NCI-H446 (cell line): ENCODE measurements at places on chromosomes 2 and 18.

DNA sequence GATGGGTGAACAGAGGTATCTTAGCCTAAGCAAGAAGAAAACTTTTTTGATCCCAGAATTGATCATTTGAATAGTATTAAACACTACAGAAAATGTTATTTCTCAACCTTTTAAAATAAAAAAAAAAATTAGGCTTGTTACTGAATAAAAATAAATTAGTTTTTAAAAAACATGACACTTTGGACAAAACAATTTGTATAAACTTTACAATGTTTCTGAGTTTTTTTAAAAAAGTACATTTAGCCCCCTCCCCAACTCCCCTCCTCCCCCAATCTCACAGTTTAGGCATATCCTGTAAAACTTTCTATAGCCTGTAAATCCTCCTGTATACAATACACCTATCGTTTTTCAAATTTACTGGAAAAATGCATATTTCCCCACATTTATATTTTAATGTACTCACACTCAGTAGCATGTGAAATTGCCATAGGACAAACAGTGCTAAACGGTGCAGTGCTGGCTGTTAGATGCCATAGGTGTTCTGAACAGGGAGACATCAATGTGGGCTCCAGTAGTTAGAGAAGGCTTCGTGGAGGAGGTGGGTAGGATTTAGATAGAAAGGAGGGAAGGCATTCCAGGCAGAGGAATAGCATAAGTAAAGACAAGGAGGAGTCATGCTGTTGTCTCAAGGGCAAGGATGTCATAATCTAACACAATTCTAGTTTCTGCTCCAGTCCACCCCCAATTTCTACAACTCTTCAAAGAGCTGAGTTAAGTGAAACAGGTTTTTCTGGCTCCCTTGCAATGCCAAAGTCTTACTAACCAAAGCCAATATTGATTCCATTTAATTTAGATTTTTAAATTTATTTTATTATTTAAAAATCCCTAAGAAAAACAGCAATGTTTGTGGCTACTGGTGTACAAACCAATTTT is 50.9 kb downstream of the SP3 start:
- no peak for DNase-seq

DNA sequence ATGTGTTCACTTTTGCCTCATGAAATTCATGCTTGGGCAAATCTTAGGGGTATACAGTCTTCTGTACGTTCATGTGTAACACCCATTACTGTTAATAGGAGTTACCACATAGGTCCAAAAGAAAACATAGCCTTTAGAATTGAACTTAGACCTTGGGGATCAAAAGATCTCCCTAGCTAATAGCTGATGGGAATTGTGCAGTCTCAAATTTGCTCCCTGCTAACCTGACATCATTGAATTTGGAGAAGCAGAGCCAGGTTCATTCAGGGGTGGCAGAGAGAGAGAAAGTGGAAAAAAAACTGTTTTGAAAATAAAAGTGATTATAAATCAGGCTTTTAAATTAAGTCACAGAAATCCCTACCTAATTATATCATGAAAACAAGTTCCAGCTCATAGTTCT is 28.0 kb upstream of the PPP3R1 start:
- no peak for DNase-seq

DNA sequence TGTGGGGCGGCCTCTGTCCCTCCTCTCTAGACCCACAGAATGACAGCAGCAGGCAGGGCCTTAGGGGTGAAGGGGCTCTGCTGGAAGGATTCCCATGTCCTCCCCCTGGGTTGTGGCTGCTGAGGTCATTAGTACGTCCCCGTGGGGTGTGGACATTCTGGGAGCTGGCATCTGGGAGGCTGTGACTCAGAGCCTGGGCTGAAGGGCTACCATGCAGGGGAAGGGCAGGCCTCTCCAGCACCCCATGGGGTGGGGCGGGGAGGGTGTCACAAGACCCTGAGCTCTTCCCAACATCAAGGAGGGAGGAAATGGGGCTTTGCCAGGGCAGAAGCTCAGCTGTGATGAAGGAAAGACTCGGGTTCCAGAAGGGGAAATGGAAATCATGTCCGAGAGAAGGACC is 105.8 kb upstream of the SMAD2 start:
- no peak for DNase-seq

- no peak for DNase-seq
Observed at GRCh38 chr2:113157897-113158753, 15.6 kb upstream of the PSD4 start.

GRCh38 chr2:168622559-168622958 is 166.5 kb downstream of the CERS6 start:
- DNase-seq, result no peak

DNA sequence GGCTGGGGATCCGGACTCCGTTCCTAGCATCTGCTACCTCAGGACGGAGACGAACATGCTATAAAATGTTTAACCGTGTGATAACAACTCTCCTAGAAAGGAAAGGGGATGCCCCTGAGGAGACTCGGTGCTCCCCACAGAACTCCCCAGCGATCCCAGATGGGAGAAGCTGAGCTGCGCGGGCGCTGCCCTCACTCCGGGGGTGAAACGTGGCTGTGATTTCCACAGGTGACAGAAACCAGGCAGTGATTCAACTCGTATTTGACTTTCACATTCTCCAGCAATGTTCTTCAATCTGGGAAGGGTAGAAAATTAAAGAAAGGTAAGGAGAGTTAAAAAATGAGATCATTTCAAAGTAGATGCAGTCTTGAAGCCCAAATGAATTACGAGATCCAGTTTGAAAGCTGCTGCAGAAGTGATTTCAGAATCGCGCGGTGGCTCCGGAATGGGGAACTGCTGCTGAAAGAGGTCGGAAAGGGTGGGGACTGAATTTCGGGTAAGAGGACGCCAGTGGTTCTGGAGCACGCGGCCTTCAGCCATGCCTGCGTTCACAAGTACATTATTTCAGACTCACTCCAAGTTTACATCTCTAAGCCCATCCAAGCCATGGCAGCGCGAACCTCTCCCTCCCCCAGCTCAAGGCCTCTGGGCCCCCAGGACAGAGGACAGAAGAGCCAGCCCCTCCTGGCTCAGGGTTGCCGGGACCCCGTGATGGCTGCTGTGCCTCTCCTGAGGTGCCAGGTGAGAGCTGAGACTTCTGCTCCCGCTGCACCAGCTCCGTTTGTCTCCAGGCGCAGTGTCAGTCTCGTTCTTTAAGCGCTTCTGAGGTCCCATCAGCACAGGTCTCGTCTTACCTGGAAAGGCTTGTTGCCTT is 39.5 kb downstream of the ADNP2 start:
- no peak for DNase-seq

DNA sequence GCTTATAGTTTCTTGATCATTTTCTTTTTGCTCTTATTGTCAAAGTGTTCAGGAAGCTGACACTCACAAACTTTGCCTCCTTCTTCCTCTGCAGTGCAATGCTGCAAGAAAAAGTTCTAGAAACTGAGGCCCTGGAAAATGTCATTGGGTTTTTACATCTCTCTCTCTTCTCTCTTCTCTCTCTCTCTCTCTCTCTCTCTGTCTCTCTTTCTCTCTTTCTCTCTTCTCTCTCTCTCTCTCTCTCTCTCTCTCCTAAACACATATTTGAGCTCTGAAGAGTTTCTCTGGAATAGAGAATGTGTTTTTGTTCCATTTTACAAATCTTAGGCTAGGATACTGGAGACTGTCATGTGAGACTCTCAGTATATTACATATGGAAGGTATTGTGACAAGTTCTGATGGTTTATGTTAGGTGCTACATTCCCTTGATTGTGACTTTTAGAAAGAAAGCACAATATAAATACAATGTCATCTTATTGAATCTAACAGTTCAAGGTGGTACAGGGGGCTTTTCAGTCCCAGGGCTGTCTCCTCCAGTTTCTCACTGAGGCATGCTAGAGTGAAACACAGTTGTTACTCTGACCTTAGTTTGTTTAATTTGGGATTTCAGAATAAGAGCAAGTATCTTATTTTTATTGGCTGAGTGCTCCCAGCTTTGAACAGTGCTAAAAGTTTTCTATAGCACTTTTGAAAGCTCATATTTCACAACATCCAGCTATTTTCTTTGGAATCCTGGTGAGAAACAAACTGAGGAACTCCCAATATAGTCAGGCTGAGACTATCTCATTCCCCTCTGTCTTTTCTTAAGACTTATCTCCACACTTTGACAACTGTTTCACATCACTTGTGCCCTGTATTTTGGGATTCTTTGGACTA is 41.4 kb upstream of the EHBP1 start:
- no peak for DNase-seq

- no peak for DNase-seq
Observed at GRCh38 chr18:69941183-69941582, 6.5 kb downstream of the CD226 start.

DNA sequence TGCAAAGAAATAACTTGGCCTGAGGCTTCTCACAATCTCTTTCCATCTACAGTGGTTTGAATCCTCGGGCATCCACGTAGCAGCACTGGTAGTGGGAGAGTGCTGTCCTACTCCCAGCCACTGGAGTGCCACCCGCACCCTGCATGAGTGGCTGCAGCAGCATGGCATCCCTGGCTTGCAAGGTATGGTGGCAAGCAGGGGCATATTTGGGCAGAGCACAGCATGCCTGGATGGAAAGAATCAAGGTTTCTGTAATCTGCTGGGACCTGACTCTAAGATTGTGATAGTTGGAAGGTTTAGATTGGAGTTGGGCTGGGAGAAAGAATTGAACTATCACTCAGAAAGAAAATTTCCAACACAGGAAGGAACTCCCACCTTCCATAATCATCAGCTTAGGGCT is 4.0 kb downstream of the CAD start:
- DNase-seq, result no peak
